ENCODE measurements at places on chromosomes 1 and 21.
A peak's percentile ranks its signal among the peaks of the same experiment; 100 is the strongest.

GRCh38 chr1:48062353-48062752 lies 65.2 kb upstream of the TRABD2B start:
- no peak for DNase-seq

DNA sequence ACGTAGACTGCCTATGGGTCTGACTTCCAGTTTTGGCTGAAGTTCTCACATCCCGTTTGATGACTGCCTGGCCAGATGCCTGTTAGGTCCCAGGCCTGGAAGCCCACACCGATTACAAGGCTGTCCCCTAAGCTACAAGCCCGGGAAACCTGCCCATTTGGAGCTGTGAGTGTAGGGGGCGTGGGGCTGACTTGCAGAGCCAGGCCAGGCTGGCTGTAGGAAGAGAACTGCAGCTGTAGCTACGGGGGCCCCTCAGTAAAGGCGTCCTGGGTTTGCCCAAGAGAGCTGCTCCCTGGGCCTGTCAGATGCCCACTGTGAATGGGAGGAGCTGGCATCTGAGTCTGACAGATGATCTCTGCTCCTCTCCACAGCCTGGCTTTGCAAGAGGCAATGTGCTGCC lies 199.7 kb downstream of the CAMTA1 start:
- DNase-seq, result no peak

DNA sequence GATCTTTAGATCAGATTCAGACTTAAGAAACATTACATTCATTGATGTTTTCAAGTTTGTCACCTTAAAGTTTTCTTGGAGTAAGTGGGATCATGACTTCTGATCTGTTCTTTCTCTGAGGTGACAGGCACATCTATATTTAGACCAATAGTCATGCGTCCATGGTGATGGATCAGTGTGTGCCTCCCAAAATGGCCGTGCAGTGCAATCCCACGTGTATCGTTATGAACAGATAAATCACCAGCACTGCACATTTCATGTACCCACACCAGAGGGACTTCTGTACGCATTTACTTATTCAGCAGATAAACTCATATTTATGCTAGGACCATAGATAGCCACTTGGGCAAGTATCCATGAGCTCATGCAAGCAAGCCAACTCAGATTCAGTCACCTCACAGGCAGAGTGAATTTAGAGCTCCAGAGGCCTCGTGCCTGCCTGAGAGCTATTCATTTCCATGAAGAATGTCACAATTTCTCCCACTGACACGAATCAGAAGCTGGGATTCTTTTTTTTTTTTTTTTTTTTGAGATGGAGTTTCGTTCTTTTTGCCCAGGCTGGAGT lies 13.9 kb upstream of the WDR26 start:
- no peak for DNase-seq

- no peak for DNase-seq
These were observed 49.2 kb upstream of the CRB1 start for GRCh38 chr1:197218857-197219256.

GRCh38 chr1:236800002-236800620 lies 5.0 kb downstream of the MTR start:
- no peak for DNase-seq

GRCh38 chr1:89687254-89687653 lies 54.3 kb downstream of the LRRC8C start:
- DNase-seq, result no peak

DNA sequence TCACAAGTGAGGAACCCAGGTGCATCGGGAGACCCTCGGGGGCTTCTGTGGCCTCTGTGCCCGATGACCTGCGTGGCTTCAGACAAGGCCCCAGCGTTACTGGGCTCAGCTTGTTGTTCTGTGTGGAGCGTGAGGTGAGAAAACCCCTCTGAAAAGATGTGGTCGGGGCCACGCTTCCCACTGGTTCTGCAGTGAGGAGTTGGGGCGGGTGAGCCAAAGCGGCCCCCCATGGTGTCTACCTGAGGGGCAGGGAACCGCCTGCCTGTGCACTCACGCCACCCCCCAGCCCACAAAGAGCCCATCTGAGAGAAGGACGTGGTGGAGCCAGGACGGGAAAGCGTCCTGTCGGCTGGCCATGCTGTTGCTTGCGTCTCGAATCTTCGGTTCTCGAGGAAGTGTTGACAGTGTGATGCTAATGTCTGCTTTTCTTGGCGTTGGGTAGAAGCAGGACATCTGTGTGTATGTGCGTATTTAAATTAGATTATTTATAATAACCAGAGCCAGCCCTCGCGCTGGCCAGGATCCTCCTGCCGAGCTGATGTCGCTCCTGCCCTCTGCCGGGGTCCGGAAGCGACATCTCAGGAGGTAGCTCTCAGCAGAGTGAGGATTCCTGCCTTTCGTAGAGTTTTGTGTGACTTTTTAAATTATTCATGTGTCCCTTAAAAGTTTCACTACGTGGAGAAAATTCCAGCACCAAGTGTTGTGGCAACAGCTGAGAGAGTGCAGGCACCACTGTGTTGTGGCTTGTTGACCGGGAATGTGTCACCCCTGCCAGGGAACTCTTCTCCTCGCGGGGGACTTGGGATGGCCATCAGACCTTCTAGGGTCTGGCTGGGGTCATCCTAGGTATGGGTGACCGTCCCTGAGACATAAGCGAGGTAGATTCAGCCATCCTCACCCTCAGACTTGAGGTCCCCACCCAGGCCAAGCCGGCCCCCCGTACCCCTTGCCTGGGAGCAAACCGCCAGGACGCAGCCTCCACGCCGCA lies 15.3 kb downstream of the TMEM201 start:
- no peak for DNase-seq

- no peak for DNase-seq
These were observed 6.0 kb downstream of the PIK3CD start for GRCh38 chr1:9657521-9658032.

DNA sequence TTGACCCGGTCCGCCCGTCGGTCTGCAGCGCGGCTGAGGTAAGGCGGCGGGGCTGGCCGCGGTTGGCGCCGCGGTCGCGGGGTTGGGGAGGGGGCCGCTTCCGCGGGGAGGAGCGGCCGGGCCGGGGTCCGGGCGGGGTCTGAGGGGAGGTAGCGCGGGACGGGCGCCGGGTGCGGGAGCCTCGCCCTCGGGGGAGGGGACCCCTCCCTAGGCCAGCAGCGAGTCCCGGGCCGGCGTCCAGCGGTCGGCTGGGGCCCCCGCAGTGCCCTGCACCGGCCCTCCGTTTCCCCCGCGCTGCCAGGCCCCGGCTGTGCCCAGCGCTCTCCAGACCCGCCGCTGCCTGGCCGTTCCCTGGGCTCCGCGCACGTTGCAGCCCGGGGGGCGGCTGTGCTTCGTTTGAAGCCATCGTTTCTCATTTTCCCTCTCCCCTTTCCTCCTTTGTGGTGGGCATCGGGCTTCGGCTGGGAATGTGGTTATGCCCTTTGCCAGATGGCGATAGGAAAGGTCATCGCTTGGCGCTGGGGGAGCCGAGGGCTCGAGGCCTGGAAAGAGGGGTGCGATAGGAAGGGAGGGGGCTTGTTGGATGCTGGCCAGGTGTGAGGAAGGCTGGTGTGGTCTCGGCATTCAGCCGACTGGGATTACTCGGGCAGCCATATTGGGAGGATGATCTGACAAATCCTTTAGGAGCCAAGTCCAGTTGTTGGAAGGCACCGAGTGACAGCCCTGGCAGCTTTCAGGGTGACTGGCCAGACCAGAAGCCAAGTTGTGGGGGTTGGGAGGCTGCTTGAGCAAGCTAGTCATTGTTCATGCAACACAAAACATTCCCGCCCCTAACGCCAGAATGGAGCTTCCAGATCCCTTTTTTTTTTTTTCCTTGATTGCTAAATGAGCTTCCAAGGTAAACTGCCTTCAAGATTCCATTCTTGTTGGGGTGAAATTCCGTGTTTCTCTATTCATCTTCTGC lies 753 bp downstream of the KIF1B start:
- DNase-seq, result peak; percentile 96

- peak; percentile 100 for DNase-seq
These were observed 14.7 kb upstream of the KCNE1 start for GRCh38 chr21:34526618-34527290.

DNA sequence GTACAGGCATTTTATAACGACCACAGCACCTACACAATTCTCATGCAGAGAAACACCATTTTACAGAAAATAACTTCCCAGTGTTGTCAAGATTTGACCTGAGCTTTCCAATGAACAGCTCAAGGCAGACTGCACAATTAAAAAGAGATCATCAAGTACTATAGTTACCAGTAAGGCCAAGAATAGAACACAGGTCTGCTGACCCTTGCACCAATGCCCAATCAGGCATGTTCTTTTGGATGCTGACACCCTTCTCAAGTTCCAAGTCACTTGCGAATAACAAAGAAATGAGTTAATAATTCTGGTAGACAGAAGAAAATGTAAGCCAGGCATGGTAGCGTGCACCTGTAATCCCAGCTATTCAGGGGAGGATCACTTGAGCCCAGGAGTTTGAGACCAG lies 101.9 kb downstream of the SLC45A1 start:
- no peak for DNase-seq

GRCh38 chr1:47207803-47208373 lies 18.1 kb upstream of the PDZK1IP1 start:
- no peak for DNase-seq

GRCh38 chr21:41769111-41769510 lies 2.3 kb upstream of the RIPK4 start:
- peak; percentile 67 for DNase-seq

DNA sequence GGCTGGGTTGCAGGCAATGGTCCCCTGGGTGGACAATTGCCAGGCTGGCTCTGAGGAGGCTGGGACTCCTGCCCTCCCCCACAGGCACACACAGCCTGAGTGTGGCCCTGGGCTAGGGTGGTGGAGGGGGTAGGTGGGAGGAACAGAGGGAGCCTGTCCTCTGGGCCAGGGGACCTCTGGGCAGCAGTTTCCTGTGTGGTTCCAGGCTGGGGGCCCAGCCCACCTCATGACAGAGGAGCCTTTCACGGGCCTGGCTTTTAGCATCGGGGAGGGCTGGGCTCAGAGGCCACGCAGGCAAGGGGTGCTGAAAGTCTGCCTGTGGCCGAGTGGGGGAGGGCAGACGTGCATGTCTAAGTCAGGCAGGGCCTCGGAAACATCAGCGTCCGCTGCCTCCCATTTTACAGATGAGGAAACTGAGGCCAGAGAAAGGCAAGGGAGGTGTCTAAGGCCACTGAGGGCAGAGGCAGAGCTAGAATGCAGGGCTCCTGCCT lies 7.0 kb downstream of the EXTL1 start:
- DNase-seq, result no peak

- DNase-seq, result no peak
These were observed 14.0 kb downstream of the HSD3B2 start for GRCh38 chr1:119428991-119429390.

DNA sequence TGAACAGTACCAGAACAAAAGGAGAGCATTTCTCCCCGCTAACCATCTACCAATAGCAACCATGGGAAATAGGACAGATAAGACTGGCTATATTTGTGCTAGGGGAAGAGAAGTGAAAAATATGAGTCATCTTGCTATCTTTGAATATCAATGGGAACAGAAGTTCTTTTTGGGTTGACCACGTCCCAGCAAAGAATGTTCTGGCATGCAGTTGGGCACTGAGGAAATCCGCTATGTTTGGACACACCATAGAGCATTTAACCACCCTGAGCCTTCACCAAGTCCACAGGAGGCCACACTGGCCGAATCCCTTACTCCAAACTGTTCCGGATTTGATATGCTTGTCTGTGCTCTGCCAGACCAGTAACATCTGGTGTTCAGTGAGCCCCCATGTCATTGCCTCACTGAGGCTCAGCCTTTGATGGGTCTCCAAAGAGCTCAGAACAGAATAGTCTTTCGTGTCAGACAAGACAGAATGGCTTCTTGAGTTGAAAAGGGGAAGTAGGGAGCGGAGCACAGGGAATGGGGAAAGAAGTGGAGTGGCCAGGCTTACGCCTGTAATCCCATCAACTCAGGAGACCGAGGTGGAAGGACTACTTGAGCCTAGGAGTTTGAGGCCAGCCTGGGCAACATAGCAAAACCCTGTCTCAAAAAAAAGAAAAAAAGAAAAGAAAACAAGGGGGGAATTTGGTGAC lies 81.4 kb downstream of the SMYD2 start:
- DNase-seq, result peak; percentile 54

DNA sequence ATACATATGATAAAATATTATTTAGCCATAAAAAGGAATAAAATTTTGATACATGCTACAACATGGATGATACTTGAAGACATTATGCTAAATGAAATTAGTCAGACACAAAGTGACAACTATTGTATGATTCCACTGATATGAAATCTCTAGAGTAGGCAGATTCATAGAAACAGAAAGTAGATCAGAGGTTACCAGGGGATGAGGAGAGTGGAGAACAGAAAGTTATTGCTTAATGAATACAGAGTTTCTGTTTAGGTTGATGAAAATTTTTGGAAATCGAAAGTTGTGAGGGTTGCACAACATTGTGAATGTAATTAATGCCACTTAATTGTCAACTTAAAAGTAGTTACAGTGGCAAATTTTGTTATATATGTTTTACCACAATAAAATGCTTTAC lies 315.7 kb upstream of the USP25 start:
- no peak for DNase-seq
